ENCODE measurements at places on chromosomes 2 and 18.

DNA sequence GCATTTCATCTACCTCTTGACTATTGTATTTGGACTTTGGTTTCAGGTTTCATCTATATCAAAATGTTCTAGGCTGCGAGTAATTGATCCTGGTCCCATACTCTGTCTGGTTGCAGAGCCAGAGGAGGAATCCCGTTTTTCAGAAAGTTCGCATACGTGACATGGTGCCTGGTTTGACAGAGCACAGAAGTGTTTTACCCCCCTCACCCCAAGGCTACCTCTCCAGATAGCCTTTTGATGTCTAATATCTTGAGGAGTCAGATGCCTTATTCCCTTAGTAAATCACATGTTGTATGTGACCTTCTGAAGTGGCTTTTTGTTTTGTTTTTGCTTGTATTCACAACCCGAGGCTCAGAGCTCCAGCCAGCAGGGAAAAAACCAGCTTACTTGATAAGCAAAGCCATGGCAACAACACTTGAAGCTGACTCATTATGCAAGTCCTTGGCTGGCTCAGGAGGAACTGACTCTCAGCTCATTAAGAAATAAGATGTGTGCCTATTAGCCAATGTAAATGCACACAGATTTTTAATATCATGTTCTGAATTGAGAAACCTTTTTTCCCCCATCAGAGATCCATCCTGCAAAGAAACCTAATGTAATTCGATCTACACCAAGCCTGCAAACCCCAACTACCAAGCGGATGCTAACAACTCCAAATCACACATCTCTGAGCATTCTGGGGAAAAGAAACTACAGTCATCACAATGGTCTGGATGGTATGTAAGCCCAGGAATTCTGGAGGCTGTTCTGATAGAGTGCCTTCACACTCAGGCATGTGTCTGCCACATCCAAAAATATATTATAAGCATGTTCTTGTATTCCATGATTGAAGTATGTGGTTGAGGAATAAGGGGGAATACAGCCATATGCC, 41.4 kb downstream of the OXER1 start:
- DNase-seq: peak; percentile 35

DNA sequence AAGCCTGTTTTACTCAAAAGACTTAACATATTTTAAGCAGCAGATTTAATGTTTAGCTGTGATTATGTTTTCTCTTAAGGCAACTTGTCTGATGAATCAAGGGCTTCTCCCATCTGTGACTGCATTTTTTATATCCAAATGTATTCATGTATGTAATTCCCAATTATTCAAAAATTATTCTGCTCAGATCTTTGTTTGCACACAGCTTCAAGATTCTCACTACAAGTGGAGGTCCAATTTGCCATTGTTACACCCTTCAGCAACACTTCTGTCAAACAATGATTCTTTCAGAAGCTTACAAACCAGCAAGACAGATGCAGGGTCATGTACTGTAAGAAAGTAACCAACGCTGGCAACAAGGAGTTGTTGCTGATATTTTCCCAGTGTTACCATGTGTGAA, 5.9 kb upstream of the LRPPRC start:
- DNase-seq: no peak

DNA sequence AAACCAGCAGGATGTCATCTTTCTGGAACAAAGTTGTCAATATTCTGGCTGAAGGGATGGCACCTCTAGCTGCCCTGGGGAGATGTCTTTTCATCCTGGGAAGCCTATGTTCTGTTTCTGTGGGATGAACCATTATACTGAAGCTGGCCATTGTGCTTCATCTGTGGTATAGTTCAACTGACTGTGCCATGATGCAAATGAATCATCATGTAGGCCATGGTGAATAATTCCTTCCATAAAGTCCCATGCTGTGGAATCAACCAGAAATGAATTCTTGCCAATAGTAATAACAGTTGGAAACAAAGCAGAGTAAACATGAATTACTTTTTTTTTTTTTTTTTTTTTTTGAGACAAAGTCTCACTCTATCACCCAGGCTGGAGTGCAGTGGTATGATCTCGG, 64.1 kb upstream of the CNGA3 start:
- DNase-seq: no peak

DNA sequence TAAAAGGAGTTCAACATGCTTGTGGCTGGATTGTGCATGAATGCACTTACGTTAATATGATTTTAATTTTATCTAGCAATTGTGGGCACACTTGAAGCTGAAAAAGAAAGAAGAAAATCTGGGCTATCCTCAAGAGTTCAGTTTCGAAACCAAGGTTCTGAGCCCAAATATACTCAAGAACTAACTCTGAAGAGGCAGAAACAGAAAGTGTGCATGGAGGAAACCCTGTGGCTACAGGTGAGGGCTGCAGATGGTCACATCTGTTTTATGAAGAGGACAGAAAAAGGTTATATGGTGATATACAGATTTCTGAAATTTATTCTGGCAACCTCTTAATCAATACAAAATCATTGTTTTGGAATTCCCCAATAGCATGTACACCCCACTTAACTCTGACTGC, 57.3 kb downstream of the ITGA6 start:
- DNase-seq: no peak

GRCh38 chr2:70340761-70341476, 39.1 kb upstream of the FAM136A start:
- peak; percentile 50 for DNase-seq

DNA sequence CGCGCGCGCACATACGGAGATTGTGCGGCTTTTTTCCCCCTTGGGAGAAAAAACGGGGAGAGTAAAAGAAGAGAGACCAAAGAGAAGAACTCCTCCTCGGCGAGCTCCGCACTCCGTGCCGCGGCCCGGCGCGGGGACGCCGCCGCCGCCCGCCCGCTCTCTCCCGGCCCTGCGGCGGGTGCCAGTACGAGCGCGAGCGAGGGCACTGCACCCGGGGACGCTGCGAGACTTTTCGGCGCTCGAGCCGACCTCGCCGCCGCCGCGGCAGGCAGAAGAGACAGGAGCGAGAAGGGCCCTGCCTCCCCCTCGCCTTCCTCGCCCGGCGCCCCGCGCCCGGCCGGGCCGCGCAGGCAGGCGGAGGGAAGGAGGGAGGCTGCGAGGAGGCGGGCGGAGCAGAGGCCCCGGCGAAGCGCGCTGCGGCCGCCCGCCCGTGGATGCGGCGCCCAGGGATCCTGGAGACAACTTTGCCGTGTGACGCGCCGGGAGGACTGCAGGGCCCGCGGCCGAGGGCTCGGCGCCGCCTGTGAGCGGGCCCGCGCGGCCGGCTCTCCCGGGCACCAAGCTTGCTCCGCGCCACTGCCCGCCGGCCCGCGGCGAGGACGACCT, 857 bp upstream of the INHBB start:
- no peak for DNase-seq

GRCh38 chr2:205496370-205496769, 185.9 kb upstream of the NRP2 start:
- no peak for DNase-seq

GRCh38 chr2:180494286-180494685, 486.1 kb upstream of the UBE2E3 start:
- DNase-seq: no peak

- DNase-seq: no peak
Measured at GRCh38 chr2:64525317-64525613, 1.1 kb downstream of the AFTPH start.

DNA sequence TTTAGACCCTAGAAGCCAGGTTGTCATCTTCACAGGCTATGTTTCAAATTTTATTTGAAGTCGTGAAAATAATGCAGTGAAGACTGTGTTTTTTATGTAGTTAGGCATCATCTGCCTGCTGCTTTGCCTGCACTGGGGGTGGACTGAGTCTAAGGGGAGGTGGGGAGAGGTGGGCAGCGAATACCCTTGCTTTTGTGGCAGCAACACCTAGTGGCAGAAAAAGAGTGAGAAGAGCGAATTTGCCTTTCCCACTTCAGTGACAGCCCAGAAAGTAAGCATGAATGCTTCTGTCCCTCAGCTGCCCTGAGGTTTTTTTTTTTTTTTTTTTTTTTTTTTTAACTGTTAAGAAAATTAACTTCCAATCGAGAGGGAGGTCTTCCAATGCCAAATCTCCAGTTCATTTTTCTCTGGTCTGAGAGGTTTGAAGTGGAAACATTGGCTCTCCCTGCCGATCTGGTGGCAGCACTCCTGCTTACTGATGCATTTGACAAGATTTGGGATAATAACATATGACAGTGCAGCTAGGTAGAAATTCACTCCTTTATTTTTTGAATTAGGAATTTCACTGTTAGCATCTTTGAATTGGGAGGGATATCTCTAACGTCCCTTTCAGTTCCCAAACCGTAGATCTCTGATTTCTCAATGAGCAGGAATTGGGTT, 60.3 kb upstream of the LYPD6B start:
- no peak for DNase-seq

DNA sequence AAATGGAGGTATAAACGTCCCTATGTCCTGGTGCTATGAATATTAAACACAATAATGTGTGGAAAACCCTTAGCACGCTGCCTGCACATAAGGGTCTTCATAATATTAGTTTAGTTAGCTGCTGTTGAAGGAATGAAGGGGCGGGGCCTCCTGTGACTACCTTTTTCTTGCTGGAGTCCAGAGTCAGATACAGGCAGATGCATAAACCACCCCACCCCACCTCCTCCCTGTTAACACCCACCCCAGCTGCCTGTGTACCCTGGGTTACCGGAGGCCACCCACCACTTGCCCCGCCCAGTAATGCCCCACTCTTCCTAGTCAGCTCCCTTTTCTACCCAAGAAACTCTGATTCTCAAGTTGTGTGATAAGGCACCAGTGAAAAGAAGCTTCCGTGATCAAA, 158.4 kb downstream of the EN1 start:
- DNase-seq: no peak

- no peak for DNase-seq
Measured at GRCh38 chr18:48749768-48750167, 201.0 kb downstream of the SMAD7 start.

- DNase-seq: no peak
Measured at GRCh38 chr2:136664713-136665405, 100.5 kb upstream of the THSD7B start.

- DNase-seq: no peak
Measured at GRCh38 chr2:233360771-233361176, 6.5 kb downstream of the DGKD start.

DNA sequence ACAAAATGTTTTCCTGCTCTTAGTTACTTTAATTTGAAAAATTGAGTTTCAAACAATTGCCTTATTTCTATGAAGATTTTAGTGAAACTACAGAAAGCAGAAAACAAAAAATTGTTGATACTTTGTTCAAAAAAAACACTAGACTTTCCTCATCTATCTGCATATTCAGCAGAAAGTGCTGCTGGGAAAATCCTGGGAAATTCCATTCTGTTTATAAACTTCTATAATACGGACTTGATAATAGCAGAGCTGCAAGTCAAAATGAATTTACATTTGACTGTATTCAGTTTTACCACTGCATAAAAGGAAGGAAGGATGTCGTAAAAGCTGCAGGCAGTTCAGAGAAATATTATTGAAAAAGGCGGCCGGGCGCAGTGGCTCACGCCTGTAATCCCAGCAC, 24.9 kb upstream of the ERICH2 start:
- no peak for DNase-seq

DNA sequence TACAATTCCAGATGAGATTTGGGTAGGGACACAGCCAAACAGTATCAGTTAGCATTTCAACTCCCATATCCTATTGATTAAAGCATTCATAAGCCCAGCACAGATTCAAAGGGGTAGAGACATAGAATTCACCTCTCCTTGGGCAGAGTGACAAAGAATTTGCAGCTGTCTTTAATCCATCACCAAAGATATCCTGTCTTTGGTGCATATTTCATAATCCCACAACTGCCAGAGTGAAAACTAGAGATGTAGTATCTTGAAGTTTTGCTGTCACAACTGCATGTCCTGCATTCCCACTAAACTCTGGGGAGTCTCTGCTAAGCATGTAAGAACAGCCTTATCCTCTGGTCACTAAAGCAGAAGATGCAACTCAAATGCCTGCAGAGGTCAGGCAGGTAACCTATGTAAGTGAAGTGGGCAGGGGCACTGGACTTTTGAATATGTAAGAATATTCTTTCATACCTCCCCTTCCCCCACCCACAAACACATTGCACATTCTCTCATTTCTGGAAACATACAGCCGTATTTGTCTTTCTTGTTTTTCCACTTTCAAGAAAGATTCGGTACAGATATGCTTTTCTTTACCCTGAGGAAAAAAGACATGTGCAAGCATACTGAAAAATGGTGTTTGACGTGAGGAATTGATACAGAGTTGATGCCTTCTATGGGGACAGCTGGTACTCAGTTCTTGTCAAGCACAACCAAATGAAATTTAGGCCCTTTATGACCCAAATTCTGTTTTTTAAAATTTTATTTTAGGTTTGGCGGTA, 283.1 kb downstream of the SP3 start:
- DNase-seq: no peak

DNA sequence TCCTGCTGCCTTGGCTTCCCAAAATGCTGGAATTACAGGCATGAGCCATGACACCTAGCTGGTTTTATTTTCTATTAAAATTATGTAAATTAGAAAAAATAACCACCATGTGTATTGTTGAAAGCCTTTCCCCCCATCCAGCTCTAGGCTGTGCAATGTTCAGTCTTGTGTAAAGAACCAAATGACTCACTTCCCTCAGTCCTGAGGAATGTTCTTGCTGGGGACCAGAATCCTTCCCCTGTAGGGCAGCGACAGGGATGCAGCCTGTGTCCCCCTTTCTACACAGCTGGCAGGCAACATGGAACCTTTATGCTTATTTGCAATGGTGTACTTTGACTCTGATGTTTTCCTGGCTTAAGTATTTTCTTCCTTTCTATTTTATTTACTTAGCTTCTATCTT, 29.4 kb downstream of the AOX1 start:
- no peak for DNase-seq

GRCh38 chr2:157149270-157149669, 108.2 kb upstream of the GALNT5 start:
- DNase-seq: no peak

DNA sequence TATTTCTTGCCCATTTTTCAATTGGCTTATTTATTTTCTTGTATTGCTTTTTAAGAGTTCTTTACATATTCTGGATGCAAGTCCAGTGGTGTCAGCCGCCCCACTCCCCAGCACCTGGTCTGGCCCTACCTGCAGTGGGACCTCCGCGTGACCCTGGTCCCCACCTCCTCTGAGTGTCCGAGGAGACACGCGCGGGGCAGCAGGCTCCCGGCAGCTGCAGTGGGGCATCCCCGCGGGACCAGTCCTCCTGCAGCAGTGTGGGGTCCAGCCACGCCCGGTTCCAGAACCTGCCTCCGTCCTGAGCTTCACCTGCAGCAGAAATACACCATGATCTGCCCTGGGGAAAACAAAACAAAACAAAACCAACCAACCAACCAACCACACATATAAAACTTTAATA, 48.9 kb upstream of the IL1R1 start:
- DNase-seq: no peak

GRCh38 chr2:85771486-85771885, 17.7 kb downstream of the ATOH8 start:
- DNase-seq: no peak
